Activated CD4-positive, CD25-positive, alpha-beta regulatory T cell treated with anti-CD3 and anti-CD28 coated beads, Interleukin-2, amount 50 U/mL, for 24 hours (primary cell): ENCODE measurements at places on chromosomes 11 and 22.
A peak's percentile ranks its signal among the peaks of the same experiment; 100 is the strongest.

DNA sequence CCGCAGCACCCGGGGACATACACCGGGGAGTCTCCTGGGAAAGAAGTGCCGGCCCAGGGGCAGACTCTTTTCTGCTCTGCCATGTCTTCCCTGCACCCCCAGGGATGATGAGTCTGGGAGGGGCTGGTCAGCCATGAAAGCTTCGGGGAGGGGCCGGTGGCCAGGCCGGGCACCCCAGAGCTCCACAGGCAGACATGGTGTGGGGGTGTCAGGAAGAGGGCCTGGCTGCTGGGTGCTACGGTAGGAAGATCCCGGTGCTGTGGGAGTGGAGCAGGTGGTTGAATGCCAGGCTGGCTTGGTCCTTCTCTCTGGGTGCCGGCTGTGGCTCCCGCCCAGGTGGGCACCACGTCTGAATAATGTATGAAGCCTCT, 17.4 kb downstream of the LSP1 start:
- ATAC-seq, result no peak

DNA sequence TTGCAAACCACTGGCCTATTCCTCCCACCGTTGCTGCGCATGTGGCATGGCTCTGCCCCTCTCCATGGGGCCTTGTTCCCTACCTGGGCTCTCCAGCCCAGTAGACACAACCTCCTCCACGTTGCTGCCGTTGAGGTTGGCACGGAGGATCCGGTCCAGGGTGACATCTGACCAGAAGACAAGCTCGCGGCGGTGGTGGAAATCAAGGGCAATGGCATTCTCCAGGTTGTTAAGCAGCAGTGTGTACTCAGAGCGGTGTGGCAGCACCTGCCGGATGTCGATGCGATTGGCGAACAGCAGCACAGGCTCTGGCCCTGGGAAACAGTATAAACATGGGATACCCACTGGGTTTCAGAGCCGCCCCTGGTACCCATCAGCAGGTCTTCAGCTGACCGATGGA, 23.8 kb downstream of the LRP4 start:
- ATAC-seq, result no peak

DNA sequence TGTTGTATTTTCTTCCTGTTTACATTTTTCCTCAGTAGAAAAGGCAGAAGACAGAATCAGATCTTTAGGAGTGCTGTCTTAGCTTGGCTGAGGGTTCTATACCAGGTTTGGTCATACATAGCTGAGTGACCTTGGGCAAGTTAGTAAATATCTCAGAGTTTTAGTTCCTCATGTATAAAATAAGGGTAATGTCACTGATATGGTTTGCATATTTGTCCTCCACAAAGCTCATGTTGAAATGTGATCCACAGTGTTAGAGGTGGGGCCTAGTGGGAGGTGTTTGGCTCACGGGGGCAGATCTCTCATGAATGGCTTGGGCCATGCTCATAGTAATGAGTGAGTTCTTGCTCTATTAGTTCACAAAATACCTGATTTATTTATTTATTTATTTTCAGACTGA, 7.5 kb upstream of the HTR3A start:
- no peak for ATAC-seq

DNA sequence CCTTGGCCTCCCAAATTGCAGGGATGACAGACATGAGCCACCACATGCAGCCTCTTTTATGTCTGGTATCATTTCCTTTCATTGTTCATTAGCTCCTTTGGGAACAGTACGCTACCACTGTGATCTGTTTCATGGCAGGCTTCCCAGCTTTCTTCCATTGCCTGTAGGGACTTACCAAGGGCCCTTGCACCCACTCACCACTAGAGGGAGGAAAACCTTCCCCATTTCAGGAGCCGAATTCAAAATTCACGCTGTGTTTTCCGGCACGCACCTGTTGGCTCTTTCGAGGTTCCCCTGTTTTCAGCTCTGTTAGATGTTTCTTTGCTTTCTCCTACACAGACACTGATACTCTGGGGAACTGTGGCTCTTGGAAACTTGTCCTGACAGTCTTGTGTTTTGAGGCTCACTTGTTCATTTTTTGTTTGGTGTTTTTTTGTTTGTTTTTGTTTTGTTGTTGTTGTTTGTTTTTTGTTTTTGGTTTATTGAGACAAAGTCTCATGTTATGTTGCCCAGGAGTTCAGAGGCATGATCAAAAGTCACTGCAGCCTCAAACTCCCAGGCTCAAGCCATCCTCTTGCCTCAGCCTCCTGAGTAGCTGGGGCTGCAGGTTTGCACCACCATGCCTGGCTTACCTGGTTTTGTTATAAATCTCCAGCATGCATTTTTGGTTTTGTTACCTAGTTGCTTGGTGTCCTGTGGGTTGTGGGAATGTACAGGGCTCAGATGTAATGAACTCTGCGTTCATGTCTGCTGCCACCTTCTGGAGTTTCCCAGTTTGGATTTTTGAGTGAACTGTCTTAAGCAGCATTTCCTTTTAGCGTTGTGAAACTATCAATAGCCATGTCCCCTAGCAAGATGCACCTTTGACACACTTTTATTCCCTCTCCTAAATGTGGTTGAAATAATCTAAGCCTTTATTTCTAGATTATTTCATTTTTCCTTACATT, 2.3 kb downstream of the KRTAP5-11 start:
- no peak for ATAC-seq

GRCh38 chr11:116918925-116919655, 81.7 kb upstream of the APOA1 start:
- no peak for ATAC-seq

GRCh38 chr11:10622957-10623791, 54.7 kb upstream of the LYVE1 start:
- peak; percentile 10 for ATAC-seq

GRCh38 chr11:13008625-13009475, at the start of gene RASSF10:
TSS of gene RASSF10 (plus strand) at chr11:13009316. CDS start at chr11:13009577, 261 bp downstream.
- ATAC-seq, result no peak

GRCh38 chr22:36541831-36542411, 13.0 kb upstream of the EIF3D start:
- peak; percentile 97 for ATAC-seq

GRCh38 chr11:64802370-64803157, 450 bp downstream of the MAP4K2 start:
- peak; percentile 40 for ATAC-seq

GRCh38 chr22:50032109-50032871, 19.7 kb upstream of the IL17REL start:
- no peak for ATAC-seq
